ENCODE measurements at places on chromosomes 1 and 21. TPM values are rescaled to one million over a fixed set of nuclear protein-coding genes. Genes with fewer than 3 reads are reported as not detected.

The CHI3L1 gene
- total RNA-seq = not detected

The LRRC53 gene
- not detected for total RNA-seq

The TNFRSF18 gene
- total RNA-seq = not detected

The SLFNL1 gene
- 0.51 TPM for total RNA-seq

- peak; percentile 77 for DNase-seq
Observed at GRCh38 chr1:24027838-24028468, 47.8 kb upstream of the SRSF10 start.

GRCh38 chr1:41874151-41874719, 44.5 kb downstream of the HIVEP3 start:
- DNase-seq = no peak

GRCh38 chr1:7218210-7218832, 433.1 kb downstream of the CAMTA1 start:
- peak; percentile 69 for DNase-seq

GRCh38 chr1:12643079-12643478, 806 bp upstream of the AADACL4 start:
- no peak for DNase-seq

DNA sequence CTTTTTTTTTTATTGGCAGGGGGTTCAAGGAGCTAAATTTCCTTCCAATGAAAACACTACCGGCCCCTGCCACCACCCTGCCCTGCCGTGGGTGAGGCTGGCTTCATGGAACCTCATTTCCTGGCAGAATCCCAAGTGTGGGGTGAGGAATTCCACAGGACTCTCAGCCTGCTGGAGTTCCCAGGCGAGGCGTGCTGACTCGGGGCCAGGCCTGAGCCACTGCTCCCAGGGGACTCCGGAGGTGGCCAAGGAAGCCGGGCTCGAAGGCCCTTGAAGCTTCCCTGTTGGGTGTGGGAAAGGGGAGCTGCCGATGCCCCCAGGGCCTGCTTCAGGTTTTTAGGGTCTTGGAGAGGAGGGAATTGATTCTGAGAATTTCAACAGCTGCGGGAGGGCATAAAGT, 95.3 kb upstream of the ACTRT2 start:
- no peak for DNase-seq

- DNase-seq = peak; percentile 16
Observed at GRCh38 chr1:23563003-23563402, 3.7 kb upstream of the ID3 start.

- no peak for DNase-seq
Observed at GRCh38 chr1:27566462-27567145, 37.3 kb downstream of the AHDC1 start.

GRCh38 chr1:225689882-225690459, 37.0 kb upstream of the ENAH start:
- DNase-seq = no peak

DNA sequence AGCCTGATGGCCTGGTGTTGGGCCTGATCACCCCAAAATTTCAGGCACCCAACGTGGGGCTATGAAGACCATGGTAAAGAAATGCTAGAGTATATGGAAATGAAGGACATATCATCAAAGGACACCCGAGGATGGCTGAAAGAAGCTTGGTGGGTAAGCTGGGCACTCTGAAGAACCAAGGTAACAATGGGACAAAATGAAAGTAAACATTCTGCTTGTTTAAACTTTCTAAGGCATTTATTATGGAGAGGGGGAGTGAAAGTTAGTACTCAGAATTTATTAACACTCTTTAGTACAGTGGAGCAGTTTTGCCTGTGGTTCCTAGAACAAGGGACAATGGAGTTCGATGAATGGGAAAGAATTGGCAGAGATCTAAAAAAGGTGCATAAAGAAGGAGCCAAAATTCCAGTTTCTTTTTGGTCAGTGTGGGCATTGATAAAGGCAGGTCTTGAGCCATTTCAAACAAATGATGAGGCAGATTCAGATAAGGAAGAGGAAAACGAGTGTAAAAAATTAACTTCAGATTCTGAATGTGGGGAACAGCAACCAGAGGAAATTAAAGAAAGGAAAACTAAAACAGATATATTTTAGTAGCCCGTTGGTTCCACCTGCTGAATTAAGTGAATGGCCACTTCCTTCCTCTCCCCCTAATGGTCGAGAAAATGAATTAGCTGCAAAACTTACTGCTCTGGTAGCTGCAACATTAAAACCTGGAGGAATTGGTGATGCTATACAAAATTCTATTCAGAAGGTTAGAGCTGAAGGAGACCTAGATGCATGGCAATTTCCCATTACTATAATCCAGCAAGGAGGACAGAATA, 8.4 kb upstream of the PM20D1 start:
- peak; percentile 5 for DNase-seq

DNA sequence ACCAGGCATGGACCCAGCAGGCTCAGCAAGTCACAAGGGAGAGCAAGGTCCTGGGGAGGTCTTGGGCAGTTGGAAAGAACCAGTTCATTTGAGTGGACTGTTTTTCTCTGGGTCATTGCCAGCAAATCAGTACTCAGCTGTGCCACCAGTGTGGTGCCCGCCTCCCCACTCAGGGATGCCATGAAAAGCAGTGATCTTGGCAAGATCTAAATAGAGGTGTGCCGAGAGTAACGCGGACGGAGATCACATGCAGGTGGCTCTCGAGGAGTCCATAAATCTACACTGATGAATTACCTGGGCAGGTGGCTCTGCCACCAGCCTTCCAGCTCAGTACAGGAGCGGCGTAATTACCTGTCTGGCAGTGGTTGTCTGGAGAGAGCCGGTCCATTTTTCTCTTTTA, 642.2 kb downstream of the PTPRU start:
- DNase-seq = no peak

DNA sequence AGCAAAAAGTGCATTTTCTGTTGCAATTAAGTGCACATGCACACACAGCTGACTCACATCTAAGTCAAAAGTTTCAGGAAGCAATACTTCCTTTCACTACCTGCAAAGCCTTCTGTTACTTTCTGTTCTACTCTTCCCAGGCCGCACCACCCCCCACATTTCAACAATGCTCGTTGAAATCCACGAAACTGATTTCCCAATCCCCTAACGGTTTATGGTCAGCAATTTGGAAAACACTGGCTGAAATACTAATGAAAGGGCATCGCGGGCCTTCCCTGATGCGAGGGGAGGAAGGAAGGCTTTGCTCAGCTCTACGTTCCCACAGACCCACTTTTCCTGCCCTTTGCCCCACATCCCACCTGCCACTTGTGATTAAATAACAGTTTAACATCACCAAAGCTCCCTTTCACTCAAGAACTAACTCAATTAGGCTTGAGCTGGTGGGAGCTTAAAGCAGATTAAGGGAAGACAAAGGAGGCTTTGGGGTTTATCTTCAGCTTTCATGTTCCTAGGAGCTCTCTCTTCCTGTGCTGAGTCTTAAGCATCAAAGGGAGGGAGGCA, 243.2 kb upstream of the RAB4A start:
- peak; percentile 52 for DNase-seq

- no peak for DNase-seq
Observed at GRCh38 chr1:160863061-160863773, 530 bp upstream of the CD244 start.
